ENCODE measurements at places on chromosomes 7 and 10.
A peak's percentile ranks its signal among the peaks of the same experiment; 100 is the strongest.

DNA sequence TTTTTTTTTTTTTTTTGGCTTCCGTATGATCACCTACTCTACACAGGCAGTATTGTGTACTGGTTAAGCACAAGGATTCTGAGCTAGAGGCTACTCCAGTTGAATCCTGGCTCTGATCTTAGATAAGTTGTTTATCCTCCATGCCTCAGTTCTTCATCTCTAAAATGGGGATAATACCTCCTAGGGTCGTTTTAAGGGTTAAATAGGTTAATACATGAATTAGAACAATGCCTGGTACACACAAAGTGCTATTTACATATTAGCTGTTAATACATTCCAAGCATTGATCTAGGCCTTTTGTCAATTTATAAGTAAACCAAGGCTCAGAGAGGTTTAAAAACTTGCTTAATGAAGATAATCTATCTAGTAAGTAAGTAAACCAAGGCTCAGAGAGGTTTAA is 59.0 kb downstream of the ST7 start:
- no peak for DNase-seq

DNA sequence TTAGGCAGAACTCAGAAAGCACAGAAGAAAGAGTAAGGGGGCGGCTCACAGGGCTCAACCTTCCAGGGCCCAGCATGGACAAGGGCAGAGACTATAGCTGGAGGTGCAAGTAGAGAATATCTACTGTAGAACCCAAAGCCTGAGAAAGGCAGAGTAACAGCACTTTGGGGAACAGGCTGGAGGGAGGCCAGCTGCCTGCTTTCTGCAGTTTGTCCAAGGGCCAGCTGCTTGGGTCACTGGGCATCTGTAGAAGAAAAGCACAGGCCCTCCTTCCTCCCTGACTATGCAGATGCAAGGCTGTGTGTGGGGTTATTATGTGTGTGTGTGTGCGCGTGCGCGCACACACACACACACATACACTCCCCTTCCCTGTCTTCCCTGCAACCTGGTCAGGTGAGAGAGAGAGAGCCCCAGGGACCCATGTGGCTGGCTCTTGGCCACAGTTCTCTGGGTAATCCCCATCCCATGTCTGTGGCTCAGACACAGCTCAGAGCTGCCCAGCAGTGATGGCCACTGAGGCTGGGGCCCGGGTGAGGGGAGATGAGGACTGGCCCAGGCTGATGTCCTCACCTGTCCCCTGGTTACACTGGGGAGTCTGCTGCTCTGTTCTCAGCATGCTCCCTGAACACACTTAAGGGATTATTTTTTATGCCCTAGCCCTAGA is 9.0 kb downstream of the ADRA2A start:
- DNase-seq: no peak

DNA sequence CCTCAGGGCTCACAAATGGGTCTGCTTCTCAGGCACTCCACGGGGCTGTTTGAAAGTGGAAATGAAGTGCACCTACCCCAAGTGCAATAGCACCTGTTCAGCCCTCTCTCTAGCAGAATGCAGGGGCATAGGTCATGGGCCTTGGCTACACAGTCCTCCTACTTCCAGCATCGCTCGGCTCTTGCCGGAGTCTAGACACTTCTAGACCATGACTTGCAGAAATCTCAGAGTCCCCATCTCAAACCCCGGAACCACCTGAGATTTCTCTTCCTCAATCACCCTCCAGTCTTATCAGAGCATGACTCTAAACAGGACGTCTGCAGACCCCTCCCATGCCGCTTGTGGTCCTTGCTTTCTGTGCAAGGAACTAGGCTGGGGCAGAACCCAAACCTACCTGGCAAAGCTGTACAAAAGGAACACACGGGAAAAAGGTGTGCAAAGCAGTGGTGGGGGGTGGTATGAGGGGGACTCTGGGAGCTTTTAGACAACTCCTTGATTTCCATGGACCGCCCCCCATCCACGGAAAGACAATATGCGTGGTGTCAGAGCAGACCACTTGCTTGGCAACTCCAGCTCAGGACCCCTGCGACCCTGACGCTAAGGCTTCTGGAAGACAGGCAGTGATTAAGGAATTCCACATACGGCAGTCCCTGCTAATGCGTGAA is 13.8 kb downstream of the TMEM273 start:
- DNase-seq: no peak

DNA sequence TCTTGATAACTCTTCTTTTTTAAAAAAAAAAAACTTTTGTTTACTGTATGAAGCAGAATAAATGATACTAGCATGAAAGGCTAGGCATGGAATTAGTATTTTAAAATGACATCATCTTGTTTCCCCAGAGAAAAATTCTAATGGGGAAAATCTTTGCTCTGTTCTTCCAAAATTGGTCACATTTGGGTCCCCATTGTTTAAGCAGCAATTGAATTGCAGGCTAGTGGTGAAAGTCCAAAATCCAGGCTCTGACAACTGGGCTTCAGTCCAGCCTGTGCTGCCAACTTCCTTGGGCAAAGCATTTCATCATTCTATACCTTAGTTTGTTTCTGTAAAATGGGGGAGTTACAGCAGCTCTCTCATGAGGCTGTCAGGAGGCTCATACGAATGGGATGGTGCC is 726.4 kb downstream of the KCNMA1 start:
- no peak for DNase-seq

DNA sequence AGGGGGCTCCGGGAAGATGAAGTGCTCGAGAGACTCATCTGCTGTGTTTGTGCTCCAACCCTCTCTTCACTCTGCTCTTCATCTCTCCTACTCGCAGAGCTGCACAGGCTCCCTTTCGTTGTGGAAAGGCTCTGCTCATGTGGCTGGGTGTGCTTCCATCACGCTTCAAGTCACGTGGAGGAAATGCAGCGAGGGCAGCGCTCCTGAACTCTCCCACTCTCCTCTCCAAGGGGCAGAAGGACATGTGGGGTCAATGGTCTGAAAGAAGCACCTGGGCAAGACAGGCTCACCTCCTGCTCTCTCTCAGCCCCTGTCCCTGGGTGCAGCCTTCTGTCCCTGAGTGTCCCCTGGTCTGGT is 72.6 kb downstream of the USP6NL start:
- no peak for DNase-seq

DNA sequence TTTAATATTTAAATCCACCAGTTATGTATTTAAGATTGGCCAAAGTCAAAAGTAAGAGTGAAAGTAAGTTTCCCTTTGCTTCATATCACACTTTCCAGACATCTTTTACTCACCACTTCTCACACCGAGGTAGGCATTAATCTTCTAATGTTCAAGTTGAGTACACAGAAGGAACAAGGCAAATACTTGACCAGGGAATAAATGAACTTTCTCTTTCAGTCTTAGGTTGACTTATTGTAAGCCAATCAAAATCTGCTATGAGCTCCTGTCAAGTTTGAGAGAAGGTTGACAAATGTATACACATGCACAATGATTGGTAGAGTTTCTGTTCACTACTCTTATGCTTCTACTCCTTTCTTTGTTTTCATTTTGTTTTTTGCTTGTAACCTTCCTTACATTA is 842.5 kb downstream of the REEP3 start:
- no peak for DNase-seq

DNA sequence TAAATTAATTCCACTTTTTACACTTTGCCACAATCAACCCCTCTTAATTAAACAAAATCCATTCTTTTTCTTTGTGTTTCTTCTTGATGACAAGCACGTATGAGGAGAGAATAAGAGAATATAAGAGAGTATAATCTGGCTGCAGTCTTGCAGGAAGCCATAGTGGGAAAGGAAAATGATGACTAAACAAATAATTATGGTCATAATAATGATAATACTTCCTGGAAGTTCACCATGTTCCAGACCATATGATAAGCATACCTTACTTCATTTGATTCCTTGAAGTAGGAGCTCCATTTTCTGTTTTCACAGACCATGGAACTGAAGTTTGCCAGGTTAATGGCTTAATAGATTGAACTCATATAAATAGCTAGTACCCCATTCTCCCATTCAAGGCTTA is 237.8 kb downstream of the SEMA3D start:
- no peak for DNase-seq

- DNase-seq: no peak
Measured at GRCh38 chr7:98539865-98540264, 77.2 kb upstream of the NPTX2 start.

- DNase-seq: no peak
Measured at GRCh38 chr7:142440906-142441411, 183.1 kb upstream of the PRSS58 start.

DNA sequence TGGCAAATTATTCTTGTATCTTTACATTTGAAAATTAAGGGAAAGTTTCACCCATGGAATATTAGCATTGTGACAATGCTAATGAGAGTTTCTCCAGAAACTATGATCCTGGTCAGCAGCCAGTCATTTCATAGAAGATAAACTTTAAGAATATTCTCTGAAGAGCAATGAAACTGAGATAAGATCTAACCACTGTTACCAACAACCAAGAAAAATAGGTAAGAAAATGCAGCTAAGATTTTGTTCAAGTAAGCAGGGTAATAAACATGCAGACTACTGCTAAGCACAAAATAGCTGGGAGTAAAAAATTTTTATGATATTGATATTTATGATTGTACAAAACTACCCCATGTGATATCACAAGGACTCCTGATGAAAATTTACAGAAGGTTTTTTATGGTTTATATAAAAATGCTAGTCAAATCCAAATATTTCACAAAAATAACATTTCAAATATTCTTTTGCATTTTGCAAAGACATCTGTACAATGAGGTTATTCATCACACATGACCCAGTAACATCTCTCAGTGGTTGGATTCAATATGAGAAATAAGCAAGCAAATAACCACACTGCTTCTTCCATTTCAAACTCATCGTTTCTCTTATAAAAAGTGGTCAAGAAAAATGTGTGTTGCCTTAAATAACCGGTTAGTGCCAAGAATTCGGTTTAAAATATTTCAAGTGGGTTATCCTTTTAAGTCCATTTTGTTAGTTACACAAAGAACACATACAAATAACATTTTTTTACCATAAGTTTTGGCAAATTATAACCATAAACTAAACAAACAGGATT is 251.6 kb downstream of the DIP2C start:
- peak; percentile 21 for DNase-seq

DNA sequence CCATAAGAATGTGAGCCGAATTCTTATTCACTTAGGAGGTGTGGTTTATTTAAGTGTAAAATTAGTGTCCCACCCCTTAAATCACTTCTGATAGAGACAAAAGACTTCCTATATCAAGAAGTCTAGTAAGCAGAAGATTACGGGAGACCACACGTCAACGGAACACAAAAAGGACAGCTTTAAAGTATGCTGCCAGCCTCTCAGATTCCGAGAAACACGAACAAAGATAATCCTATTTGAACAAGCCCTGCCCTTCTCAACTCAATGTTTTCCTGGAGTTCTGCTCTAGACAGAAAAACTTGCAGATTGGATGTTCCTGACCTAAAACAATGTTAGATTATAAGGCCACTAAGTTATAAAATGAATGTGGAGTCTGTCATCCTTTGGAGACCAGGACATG is 4.9 kb upstream of the MCU start:
- no peak for DNase-seq

DNA sequence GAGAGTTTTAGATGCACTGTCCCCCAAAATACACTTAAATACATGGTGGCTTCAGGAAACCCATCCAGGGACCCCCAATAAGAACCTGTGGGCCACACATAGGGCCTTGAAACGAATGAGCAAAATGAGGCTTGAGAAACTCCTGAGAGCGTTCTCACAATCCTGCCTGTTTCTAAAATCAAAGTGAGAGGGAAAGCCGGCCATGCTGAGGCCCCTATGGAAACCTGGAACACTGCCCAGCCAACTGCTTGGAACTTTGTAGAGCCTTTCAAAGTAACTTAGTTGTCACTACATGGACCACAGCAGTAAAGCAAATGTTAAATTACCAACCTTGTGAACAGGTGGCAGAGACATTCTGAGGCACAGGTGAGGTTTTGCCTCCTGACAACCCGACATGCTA is 13.4 kb downstream of the SGMS1 start:
- DNase-seq: no peak

GRCh38 chr7:98278408-98278807 is 3.1 kb upstream of the BRI3 start:
- no peak for DNase-seq

DNA sequence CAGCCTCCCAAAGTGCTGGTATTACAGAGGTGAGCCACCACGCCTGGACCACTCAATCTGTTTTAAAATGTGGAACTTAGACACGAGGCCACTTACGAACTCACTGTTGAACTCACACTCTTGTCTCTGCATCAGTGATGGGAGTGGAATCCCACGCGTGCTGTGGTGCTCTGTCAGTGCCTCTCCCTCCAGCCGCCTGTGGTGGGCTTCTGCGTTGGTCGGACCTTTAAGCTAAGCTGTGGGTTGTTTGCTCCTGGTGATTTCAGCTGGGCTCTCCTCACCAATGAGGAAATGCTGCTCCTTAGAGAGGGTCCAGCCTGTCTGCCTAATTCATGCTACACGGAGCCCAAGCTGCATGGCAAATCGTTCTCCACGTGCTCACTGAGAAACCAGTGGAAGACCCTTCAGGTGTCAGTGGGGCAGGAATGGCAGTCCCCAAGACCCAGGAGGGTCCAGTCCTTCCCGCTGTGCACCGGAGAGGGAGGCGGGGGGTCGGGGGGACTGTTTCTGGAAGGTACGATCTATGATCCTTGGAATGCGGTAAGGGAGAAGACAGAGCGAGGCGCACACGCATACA is 17.9 kb upstream of the PRKAR1B start:
- DNase-seq: no peak

- no peak for DNase-seq
Measured at GRCh38 chr10:20991526-20991925, 94.4 kb upstream of the NEBL start.

DNA sequence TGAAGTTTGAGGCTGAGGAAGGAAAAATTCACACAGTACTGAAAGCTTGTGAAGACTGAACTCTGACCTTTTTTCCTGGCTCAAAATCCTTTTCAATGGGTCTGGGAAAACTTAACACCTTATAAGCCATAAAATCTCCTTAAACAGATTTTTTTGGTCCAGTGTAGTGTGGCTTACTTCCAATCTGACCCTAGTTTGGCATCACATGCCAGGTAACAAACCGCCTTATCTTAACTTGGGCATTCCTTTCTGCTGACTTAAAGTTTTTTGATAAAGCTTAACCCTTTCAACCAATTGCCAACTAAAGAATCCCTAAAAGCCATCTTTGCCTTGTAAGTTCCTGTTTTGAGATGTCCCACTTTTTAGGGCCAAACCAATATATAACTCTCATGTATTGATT is 13.2 kb upstream of the ITPRID1 start:
- no peak for DNase-seq

DNA sequence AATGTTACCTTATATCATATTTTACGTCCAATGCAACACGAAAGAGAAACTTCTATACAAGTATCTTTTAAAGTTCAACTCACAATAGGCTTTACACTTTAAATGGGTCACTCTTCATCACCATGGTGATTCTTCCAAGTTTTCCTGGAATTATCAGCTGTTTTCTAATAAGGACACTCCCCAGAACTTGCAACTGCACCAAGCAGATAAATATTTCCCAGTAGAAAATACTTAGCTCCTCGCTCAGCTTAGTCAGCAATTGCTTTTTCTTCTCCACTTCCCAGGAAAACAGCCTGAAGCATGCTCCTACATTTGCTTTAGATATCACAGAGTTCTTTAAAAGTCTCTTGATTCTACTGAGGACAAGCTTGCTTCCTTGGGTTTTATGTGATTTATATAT is 25.7 kb upstream of the ADD3 start:
- no peak for DNase-seq

All from CD4-positive, alpha-beta T cell treated with Interleukin-4 for 1 hour (primary cell).